ENCODE measurements at places on chromosomes 5 and 9.

- DNase-seq, result peak; percentile 39
Observed at GRCh38 chr5:54460181-54460919, 4.9 kb downstream of the HSPB3 start.

DNA sequence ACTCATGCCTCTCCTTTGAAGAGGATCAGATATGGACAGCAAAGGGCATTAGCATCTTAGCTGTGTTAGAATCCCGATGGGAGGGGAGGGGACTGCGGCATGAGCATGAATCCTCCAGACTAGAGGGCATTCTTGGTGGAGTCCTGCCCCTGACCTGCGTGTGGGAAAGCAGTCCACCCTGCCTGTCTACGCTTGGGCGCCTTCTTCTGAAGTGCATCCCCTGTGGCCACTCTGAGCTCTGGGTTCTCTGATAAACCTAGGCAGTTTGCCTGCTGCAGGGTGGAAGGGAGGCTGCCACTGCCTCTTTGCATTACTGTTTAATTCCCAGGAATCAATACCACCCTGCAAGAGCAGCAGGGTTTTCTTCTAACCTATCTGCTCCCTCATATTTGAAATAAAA lies 169.3 kb downstream of the INSYN2B start:
- DNase-seq, result no peak

- DNase-seq, result no peak
Observed at GRCh38 chr5:126987271-126987899, 43.0 kb downstream of the MARCHF3 start.

- peak; percentile 36 for DNase-seq
Observed at GRCh38 chr9:3177936-3178335, 334.0 kb upstream of the PUM3 start.

DNA sequence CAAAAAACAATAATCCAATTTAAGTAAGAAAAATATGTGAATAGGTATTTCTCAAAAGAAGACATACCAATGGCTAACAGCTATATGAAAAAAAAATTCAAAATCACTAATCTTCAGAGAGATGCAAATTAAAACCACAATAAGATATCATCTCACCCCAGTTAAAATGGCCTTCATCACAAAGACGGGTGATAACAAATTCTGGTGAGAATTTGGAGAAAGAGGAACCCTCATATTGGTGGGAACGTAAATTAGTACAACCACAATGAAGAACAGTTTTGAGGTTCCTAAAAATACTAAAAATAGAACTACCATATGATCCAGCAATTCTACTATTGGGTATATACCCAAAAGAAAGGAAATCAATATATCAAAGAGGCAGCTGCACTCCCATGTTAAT lies 94.3 kb downstream of the TMEM167A start:
- no peak for DNase-seq

GRCh38 chr5:36655161-36655560 lies 48.8 kb downstream of the SLC1A3 start:
- peak; percentile 53 for DNase-seq

DNA sequence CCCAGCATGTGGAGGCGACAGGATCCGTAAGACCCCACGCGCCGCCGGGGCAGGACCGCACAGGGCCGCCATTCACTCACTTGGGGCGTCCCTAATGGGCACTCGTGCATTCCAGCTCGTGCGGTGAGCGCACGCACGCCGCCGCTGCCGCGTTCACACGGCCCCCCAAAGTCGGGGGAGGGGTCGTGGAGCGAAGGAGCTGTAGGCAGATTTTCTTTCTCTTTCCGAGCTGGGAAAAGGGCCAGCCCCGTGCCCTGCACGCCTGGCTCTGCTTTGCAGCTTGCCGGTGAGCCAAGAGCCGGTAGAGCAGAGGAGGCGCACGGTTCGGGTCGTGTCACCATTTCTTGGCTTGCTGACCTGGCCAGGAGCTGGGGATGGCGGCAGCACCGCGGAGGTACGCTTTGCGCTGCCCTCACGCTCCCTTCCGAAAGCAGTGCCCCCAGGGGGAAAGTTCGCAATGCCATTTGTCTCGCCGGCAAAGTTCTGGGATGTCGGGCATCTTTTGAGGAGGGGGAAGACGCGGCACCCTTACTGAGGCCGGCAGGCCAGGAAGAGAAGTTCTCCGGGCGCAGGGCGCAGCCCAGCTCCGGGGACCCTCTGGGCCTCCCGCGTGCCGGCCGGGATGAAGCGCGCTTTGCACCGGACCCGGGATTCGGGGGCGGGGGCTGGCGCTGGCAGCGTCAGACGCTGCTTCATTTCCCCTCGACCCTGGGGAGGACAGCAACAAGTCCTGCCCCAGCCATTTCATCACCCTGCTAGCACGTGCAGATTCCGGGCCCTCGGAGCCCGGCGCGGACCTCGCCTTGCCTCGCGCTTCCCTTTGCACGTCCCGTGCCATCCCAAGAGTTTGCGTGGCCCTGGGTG lies 898 bp downstream of the STC2 start:
- peak; percentile 64 for DNase-seq

- peak; percentile 73 for DNase-seq
Observed at GRCh38 chr5:14399054-14399692, 182.4 kb upstream of the OTULINL start.

DNA sequence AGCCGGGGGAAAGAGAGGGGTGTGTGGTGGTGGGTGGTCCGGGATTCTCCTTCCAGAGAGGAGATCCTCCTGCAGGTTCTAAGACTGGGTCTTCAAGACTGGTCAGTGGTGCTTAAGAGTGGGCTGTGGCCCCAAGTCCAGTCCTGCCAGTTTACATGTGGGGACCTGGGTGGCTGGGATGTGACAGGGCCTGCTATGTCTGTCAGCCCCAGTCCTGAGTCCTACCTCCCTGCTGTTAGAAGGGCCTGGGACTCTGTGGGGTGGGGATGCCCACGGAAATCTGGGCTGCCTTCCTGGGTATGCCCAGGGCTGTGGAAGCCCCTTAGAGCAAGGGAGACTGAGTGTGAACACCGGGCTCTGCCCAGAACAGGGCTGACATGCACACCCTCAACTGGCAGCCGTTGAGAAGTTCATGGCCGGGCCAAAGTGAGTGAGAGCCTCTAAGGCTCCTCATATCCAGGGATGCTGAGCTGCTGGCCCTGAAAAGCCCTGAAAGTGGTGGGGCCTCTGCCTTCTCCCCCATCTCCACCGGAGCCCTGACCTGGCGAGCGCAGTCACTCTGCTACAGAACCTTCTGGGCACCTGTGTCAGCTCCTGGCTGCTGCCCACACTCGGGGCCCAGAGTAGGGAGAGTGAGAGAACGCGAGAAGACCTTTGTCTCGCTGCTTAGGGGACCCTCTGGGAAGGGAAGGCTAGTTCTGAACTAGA lies 1.7 kb downstream of the PHF2 start:
- DNase-seq, result peak; percentile 28

- peak; percentile 20 for DNase-seq
Observed at GRCh38 chr5:150258130-150258529, 31.4 kb downstream of the CAMK2A start.

GRCh38 chr9:136688274-136689107 lies 1.2 kb upstream of the AGPAT2 start:
- no peak for DNase-seq

GRCh38 chr5:28862137-28862859 lies 1823.9 kb upstream of the CDH9 start:
- no peak for DNase-seq

- DNase-seq, result no peak
Observed at GRCh38 chr5:132760601-132761317, 13.5 kb downstream of the CCNI2 start.

GRCh38 chr9:5953743-5954707 lies 61.4 kb downstream of the RANBP6 start:
- DNase-seq, result no peak

DNA sequence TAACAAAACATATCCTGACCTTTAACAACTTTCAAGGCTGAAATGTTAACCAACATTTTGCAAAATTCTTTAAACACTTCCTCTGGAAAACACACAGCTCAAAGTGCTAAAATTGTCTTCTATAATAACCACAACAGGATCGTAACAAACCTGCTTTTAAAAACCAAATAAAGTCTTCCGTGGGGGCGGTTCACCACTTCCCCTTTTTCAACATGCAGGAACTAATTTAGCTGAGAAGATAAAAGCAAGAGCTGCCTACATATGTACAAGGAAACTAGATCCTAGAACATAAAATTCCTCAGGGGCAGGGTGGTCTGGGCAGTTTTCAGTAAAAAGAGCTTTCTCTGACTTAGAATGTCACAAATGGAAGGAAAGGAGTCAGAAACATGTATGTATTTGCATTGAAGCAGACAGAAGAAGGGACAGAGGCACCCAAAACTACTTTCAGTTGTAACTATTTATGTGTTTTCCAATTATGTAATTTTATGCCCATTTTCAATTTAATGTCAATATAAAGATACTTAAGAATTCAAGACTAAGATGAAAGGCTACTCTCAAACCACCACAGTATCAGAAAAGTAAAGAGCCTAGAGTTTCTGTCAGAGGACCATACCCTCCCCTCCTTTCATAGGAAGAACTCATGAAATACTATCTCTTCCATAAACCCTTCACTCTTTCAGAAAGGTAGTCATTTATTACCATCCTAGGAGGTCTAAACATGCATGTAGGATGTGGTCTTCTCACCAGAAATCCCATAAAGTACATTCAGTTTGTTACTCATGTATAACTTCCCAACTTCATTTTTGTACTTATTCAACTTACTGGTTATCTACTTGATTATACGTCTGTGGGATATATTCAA lies 185.9 kb upstream of the RASA1 start:
- no peak for DNase-seq
